ENCODE measurements at places on chromosomes 11 and 22.
A peak's percentile ranks its signal among the peaks of the same experiment; 100 is the strongest.

DNA sequence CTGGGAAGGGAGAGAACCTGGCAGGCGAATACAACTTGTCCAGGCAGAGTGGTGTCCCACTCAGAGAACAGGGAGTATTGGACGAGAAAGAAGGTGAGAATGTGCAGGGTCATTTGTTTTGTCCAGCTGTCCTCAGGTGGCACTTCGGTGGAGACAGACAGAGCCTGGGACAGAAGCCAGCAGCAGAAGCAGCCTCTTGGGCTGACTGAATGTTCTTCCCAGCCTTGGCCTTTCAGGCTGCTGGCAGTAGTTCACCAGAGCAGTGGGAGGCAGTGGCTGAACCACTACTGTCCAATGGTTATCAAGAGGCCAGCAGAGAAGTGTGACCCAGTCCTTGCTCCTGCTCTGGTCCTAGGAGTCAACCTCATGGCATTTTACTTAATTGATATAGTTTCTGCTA lies 331.1 kb upstream of the NARS2 start:
- DNase-seq, result no peak

GRCh38 chr22:46673662-46674236 lies 53.6 kb downstream of the GRAMD4 start:
- no peak for DNase-seq

DNA sequence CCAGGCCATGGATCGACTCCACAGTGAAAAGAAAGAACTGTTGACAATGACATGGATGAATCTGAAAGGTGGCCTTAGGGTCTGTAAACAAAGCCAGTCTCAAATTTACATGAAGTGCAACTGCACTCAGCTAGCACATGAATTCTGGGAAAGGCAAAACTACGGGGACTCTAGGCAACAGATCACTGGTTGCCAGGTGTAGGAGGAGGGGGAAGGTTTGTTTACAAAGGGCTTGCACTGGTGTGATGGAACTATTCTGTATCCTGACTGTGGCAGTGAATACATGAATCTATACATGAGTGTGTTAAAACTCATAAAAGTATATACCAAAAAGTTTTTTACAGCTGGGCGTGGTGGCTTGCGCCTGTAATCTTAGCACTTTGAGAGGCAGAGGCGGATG lies 27.3 kb downstream of the ALX4 start:
- DNase-seq, result no peak

DNA sequence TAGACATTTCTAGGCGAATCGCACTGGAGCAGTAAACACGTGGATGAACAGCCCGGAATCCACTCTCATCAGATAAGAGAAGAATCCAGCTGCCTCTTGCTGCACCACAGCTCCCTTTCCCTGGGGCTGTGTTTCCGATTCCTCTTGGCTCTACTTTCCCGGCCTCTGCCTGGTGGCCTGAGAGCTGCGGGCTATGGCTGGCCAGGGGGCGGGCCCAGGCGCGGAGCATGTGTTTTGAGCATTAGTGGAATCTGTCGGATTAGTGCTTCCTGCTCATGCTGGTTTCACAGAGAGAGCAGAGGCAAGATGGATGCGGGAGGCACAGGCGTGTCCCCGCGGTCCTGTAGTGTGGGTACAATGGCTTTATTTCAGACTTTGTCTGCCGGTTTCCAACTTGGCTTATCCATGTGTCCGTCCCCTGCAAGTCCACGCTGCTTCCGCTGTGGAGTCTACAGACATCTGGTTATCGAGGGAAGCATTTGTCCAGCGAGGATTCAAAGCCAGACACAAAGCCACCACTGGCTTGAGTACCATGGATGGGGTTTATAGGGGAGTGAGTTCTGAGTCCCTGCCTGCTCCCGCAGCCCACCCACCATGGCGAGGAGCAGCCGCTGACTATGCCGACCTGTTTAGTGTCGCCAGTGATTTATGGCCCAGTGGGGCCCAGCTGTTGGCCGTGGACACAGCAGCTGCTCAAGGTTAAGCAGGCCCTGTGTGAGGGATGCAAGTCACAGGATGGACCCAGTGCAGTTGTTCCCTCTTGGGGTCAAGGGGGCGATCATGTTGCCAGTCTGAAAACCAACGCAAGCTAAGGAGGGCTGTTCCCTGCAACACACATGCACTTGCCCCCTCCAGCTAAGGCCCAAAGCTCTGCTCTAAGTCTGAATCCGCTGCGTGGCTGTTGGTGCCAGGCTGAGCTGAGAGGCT lies 43.3 kb upstream of the EP300 start:
- DNase-seq, result peak; percentile 87
